IMR-90 (cell line): ENCODE measurements at places on chromosomes 5 and 9.
A peak's percentile ranks its signal among the peaks of the same experiment; 100 is the strongest.

DNA sequence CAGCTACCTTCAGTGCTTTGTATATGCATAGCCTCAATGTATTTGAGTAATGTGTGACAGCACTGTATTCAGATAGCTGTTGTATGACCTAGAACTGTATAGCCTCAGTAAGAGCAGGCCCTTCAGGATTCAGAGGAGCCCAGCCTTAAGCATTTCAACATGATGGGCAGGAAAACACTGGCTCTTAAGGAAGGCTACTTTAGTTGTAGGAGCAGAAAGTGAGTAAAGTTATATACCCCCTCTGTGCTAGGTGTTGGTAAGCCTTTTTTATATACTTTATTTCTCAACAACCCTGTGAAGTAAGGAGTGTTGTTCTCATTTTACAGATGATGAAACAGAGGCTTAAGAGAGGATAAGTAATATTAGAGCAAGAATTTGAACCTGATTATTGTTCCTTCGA is 1.5 kb upstream of the GPR21 start:
- H3K36me3 ChIP-seq, result peaks cover 14% of the 10 kb centered on the region
- no peak overlapping the region for H3K4me3 ChIP-seq
- H3K27me3 ChIP-seq, result no peaks in the 10 kb centered on the region
- no peak for DNase-seq
- H3K4me1 ChIP-seq, result peaks cover 9% of the 10 kb centered on the region

DNA sequence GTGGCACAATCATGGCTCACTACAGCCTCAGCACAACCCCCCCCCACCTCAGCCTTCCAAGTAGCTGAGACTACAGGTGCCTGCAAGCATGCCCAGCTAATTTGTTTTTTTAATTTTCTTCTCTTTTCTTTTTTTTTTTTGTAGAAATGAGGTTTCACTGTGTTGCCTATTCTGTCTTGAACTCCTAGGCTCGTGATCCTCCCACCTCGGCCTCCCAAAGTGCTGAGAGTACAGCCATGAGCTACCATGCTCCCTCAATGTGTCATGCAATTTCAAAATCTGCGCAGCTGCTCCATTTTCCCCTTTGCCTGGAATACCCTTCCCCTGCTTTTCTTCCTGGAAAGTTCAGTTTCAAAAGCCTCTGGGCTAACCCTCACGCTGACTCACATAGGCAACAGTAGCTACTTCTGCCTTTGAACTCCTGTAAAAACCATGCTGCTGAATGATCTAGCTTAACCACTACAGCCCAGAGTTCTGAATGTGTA is 71.0 kb upstream of the IL7R start:
- no peaks in the 10 kb centered on the region for H3K36me3 ChIP-seq
- no peak overlapping the region for H3K27ac ChIP-seq
- H3K4me3 ChIP-seq, result no peak overlapping the region
- no peaks in the 10 kb centered on the region for H3K27me3 ChIP-seq
- no peak for DNase-seq

GRCh38 chr9:34451545-34451944 is 6.8 kb downstream of the FAM219A start:
- H3K36me3 ChIP-seq, result no peaks in the 10 kb centered on the region
- H3K4me3 ChIP-seq, result no peak overlapping the region
- DNase-seq, result peak; percentile 53
- peaks cover 5% of the 10 kb centered on the region for H3K4me1 ChIP-seq
- no peaks in the 10 kb centered on the region for H3K27me3 ChIP-seq

DNA sequence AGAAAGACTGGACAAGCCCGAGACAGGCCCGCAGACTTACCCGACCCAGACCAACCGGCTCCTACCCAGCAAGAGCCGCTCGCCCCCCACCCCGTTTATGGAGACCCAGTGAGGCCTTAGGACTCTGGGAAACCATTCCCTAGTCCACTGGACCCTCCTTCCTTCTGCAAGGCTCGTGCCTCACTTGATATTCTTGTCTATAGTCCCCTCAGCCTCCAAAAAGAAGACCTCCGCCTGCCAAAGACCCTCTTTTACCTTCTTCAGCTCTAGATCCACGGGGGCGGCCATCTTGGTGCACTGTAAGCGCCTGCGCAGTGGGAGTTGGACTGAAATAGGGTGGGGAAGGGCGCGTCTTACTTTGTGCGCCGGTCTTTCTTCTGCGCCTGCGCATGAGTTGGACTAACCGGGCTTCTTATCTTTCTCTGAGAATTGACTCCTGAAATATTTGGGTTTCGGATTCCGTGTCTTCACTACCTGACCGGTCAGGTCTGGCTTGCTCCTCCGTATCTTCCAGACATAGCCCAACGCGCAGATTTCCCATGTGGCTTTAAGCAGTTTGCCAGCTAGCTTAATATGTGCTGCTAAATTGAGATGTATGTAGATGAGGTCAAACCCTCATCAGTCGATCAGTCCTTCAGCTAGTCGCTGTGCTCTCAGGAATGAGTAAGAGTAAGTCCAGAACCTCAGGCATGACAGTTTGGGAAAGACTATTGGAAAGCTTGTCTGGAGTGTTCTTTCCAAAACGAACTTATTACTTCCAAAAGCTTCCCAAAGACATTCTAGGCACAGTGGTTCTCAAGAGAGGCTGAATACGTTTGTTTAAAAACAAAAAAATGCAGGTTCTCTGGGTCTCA is at the start of gene PFDN1:
Gene PFDN1, minus strand, starts transcription at position 316 of the 854 bp plus-strand sequence. Its CDS starts 28 bp downstream, at position 288.
- peaks cover 2% of the 10 kb centered on the region; the same call in 1 of the 2 replicates for H3K36me3 ChIP-seq
- peak within 1 kb of the TSS; percentile 81 for H3K4me3 ChIP-seq
- peak within 1 kb of the TSS; percentile 90 for H3K27ac ChIP-seq

- H3K4me1 ChIP-seq, result peaks cover 5% of the 10 kb centered on the region; the same call in 1 of the 2 replicates
- DNase-seq, result no peak
- H3K36me3 ChIP-seq, result no peaks in the 10 kb centered on the region
- H3K4me3 ChIP-seq, result no peak overlapping the region
- H3K27me3 ChIP-seq, result no peaks in the 10 kb centered on the region
These were observed 146.0 kb downstream of the CD180 start for GRCh38 chr5:67050635-67051034.

DNA sequence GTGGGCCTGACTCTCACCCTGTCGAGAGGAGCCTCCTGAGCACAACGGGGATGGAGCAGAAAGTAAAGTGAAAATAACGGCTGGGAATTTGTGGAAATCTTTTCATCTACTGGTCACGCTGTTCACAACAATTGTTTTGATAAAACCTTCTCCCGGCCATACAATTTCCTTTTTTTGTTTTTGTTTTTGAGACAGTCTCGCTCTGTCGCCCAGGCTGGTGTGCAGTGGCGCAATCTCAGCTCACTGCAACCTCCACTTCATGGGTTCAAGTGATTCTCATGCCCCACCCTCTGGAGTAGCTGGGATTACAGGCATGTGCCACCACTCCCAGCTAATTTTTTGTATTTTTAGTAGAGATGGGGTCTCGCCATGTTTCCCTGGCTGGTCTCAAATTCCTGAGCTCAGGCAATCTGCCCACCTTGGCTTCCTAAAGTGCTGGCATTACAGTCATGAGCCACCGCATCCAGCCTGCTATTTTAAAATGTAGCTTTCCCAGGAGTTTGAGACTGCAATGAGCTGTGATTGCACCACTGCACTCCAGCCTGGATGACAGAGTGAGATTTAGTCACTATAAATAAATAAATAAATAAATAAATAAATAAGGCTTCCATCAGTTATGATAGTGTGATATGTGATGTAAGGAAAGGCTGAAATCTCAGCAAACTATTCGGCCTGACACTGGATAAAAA is 73.5 kb upstream of the PTGER4 start:
- no peaks in the 10 kb centered on the region for H3K36me3 ChIP-seq
- H3K27ac ChIP-seq, result no peak overlapping the region
- no peaks in the 10 kb centered on the region for H3K27me3 ChIP-seq
- H3K4me3 ChIP-seq, result no peak overlapping the region

DNA sequence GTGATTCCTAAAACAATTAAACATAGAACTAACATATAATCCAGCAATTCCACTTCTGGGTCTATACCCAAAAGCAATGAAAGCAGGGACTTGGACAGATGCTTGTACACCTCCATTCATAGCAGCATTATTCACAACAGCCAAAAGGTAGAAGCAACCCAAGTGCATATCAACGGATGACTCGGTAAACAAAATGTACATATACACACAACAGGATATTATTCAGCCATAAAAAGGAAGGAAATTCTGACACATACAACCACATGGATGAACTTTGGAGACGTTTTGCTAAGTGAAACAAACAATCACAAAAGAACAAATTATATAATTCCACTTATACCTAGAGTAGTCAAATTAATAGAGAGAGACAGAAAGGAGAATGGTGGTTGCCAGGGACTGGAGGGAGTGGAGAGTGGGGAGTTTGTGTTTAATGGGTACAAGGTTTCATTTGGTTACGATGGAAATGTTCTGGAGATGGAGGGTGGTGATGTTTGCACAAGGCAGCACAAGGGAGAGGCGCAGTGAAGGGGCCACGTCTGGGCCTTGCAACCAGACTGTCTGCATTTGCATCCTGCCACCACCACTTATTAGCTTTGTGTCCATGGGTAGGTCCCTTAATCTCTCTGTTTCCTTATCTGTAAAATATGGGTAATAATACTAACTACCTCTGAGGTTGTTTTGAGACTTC is 36.3 kb upstream of the RLN1 start:
- no peaks in the 10 kb centered on the region for H3K36me3 ChIP-seq
- H3K4me1 ChIP-seq, result no peaks in the 10 kb centered on the region
- no peaks in the 10 kb centered on the region for H3K27me3 ChIP-seq
- no peak overlapping the region for H3K27ac ChIP-seq
- no peak for DNase-seq
- H3K4me3 ChIP-seq, result no peak overlapping the region

DNA sequence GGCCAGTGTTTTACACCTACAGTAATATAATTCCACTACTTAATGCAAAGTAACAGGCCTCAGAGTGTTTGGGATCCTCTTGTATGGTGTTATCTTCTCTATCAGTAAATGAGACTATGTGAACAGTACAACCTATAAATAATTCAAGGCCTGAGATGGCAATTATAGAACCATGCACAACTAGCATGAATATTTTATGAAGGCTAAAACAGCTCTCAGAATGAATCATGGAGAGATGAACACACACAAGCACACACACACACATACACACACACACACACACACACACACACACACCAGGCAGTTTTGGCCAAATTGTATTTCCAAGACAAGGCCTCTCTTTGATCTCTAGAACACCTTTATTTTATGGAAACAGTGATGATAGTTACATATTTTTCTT is 224.9 kb downstream of the EBF1 start:
- no peaks in the 10 kb centered on the region for H3K36me3 ChIP-seq
- H3K4me3 ChIP-seq, result no peak overlapping the region
- H3K27ac ChIP-seq, result no peak overlapping the region
- no peak for DNase-seq
- no peaks in the 10 kb centered on the region for H3K4me1 ChIP-seq

DNA sequence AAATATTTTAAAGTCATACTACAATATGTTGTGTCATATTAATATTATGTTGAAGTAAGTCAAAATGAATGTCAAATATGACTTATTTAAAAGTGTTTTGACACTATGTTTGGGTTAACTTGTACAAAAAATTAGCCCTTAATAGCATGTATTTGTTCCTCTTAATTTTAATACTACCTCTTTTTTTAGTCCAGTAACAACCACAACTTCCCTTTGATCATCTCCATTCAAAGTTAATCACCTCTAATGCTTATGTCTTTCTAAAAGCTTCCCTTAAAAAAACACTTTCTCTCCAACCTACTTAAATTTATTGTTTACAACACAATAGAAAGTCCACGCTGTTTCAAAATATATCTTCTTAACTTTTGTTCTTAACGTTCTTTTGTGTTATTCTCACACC is 9.6 kb downstream of the SLCO4C1 start:
- no peak overlapping the region for H3K4me3 ChIP-seq
- no peaks in the 10 kb centered on the region for H3K4me1 ChIP-seq
- H3K27me3 ChIP-seq, result no peaks in the 10 kb centered on the region
- DNase-seq, result no peak
- no peaks in the 10 kb centered on the region for H3K36me3 ChIP-seq
- H3K27ac ChIP-seq, result no peak overlapping the region

DNA sequence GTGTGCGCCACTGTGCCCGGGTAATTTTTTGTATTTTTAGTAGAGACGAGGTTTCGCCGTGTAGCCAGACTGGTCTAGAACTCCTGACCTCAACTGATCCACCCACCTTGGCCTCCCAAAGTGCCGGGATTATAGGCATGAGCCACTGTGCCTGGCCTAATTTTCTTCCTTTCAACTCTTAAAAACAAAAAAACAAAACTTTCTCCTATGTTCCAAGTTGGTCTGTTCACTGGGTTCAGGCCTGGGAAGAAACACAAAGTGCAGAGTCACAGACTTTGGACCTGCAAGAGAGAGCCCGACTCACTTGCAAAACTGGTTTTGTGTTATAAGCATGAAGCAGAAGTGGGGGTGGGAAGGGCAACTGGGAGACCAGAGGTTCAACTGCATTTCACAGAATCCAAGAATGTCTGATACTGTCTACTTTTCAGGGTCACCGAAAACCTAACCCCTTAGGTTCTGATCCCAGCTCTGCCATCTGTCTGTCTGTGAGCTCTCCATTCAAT is 5.2 kb upstream of the HDHD3 start:
- no peak overlapping the region for H3K4me3 ChIP-seq
- no peaks in the 10 kb centered on the region; the same call in 1 of the 2 replicates for H3K36me3 ChIP-seq
- H3K27me3 ChIP-seq, result no peaks in the 10 kb centered on the region; the same call in 1 of the 2 replicates

DNA sequence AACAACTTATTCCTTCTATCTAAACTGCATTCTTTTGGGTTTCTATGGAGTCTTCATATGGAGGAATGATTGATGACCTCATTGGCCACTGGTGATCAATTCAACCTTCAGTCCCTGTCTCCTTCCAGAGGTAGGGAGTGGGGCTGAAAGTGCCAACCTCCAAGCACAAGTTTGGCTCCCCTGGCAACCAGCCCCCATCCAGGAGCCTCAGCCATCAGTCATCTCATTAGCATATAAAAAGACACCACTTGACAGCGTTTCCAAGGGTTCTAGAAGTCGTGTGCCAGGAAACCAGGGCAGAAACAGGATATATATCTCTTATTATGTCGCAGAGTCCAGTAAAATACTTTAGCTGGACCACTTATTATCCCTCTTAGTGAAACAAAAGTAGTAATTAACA is 9.8 kb downstream of the SLC31A2 start:
- H3K27ac ChIP-seq, result no peak overlapping the region
- H3K36me3 ChIP-seq, result peaks cover 32% of the 10 kb centered on the region
- H3K4me3 ChIP-seq, result no peak overlapping the region
- H3K27me3 ChIP-seq, result no peaks in the 10 kb centered on the region

DNA sequence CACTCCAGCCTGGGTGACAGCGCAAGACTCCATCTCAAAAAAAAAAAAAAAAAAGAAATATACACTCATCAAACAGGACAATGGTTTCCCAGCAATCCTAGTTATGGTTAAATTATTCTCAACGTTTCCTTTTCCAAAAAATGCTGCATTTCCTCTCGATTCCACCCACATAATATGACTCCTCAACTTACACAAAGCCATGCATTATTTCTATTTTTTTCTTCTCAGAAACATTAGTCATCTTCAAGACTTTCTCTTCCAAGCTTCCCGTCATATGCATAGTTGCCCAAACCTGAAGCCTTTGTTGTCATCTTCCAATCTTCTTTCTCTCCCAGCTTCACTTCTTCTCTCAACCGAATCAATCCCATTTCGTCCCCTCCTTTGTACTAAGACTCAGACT is 61.4 kb upstream of the RANBP6 start:
- H3K36me3 ChIP-seq, result no peaks in the 10 kb centered on the region
- no peak overlapping the region for H3K27ac ChIP-seq
- H3K4me3 ChIP-seq, result no peak overlapping the region
- peak; percentile 46 for DNase-seq

GRCh38 chr5:179264783-179265513 is 80.3 kb downstream of the ADAMTS2 start:
- no peak overlapping the region for H3K4me3 ChIP-seq
- H3K27ac ChIP-seq, result peak overlapping the region; percentile 96
- H3K4me1 ChIP-seq, result peaks cover 49% of the 10 kb centered on the region
- H3K36me3 ChIP-seq, result no peaks in the 10 kb centered on the region; the same call in 1 of the 2 replicates
- DNase-seq, result no peak
- H3K27me3 ChIP-seq, result no peaks in the 10 kb centered on the region

GRCh38 chr5:160165137-160166068 is 46.2 kb upstream of the PWWP2A start:
- peaks cover 20% of the 10 kb centered on the region for H3K4me1 ChIP-seq
- peak overlapping the region; percentile 97 for H3K27ac ChIP-seq
- peak; percentile 98 for DNase-seq
- H3K27me3 ChIP-seq, result no peaks in the 10 kb centered on the region
- no peaks in the 10 kb centered on the region for H3K36me3 ChIP-seq
